ENCODE measurements at places on chromosomes 5 and 9. TPM values are rescaled to one million over a fixed set of nuclear protein-coding genes. Genes with fewer than 3 reads are reported as not detected.

OTULINL gene
- 0.40 TPM for total RNA-seq

SPATA9 gene
- total RNA-seq: not detected

TSC1 gene
- total RNA-seq: 31.6 TPM

SOX30 gene
- not detected for total RNA-seq

FYB1 gene
- not detected for total RNA-seq

TOR4A gene
- total RNA-seq: 7.0 TPM

SERINC5 gene
- total RNA-seq: 22.8 TPM

GOLM1 gene
- 0.20 TPM for total RNA-seq

RNF224 gene
- 0.10 TPM for total RNA-seq

GRCh38 chr9:129423216-129423615 is 197.7 kb downstream of the C9orf50 start:
- no peak for DNase-seq

GRCh38 chr5:171483551-171484135 is 64.2 kb downstream of the FGF18 start:
- no peak for DNase-seq

- no peak for DNase-seq
Measured at GRCh38 chr5:3913279-3913678, 317.6 kb downstream of the IRX1 start.

DNA sequence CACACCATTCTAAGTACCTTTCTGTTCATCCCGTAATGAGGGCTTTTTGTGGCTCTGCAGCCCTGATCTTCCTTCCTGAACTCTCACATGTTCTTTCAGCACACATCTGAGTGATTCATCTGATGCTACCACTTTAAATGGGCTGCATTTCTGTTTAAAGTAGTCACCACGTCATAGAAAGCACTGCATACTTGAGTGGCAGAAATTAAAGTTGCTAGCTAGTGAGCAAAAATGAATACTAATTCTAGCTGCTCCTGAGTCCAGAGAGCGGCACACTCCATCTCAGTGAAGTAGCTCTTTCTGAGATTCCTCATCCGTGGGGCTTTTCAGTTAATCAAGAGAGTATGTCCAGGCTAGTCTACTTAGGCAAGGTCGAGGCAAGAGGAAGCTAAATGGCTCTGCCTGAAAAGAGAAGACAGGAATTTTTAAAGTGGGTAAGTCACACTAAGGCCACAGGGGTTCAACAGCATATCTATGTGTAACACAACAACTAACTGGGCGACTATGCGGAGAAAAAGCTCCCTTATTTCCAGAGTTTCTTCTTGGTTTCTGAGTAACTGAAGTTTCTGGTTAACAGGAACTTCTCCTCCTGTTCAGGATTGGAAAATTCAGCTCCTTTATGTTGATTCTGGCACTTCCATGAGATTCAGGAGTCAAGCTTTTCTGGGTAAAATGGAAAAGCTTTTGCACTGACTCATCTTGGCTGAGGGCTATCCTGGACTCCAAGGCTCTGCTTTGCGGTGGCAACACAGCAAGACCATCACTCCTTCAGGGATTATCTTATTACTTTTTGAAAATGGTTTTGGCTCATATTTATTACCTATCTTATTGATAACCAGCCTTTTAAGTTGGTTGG is 109.5 kb downstream of the TAF11L14 start:
- DNase-seq: no peak

- DNase-seq: no peak
Measured at GRCh38 chr5:125607018-125607417, 816.2 kb upstream of the GRAMD2B start.

DNA sequence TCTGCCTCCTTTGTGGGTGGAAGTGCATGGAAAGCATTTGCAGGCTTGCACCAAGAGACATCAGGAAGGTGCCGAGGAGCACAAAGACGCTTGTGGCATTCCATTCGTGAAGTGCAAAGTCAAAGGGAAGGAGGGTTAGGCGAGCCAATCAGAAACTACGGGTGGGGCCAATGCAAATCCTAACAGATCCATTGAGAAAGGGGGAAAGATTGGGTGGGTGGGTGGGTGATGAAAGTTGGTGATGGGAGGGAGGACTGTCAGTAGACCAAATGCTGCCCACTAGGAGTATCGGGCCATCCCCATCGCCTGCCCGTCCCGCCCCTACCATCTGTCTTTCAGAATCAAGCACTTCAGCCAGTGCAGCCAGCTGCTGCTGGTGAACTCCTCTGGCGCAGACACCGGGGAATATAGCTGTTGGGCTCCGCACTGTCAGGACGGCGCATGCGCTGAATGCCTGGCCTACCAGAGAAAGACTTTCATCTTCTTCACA is 17.1 kb upstream of the ANXA6 start:
- no peak for DNase-seq

DNA sequence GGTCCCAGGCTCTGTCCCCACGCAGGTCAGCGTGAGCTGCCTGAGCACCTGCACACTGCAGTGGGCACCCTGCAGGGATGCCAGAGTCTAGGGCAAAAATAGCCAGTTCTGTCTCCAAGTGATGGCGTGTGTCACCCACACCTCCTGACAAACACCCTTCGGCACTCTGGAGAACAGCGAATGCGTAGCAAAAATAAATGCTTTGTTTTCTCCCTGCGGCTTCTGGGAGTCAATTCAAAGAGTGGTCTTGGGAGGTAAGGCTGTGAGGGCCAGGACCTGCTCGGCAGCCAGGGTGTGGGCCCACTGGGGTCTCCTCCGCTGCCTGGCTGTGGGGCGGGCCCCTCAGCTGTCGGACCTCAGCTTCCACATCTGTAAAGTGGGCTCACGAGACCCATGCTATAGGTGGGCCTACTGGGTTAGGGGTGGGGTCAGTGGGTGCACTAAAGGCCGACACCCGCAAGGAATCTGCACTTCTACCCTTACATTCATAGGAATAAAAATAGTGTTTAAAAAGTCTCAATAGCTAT is 37.4 kb downstream of the RASGEF1C start:
- DNase-seq: no peak

- no peak for DNase-seq
Measured at GRCh38 chr5:121029536-121030245, 565.6 kb downstream of the PRR16 start.

GRCh38 chr5:7728076-7728475 is 122.9 kb downstream of the CFAP90 start:
- DNase-seq: no peak

- DNase-seq: no peak
Measured at GRCh38 chr9:8762479-8763085, 963.0 kb upstream of the DMAC1 start.

DNA sequence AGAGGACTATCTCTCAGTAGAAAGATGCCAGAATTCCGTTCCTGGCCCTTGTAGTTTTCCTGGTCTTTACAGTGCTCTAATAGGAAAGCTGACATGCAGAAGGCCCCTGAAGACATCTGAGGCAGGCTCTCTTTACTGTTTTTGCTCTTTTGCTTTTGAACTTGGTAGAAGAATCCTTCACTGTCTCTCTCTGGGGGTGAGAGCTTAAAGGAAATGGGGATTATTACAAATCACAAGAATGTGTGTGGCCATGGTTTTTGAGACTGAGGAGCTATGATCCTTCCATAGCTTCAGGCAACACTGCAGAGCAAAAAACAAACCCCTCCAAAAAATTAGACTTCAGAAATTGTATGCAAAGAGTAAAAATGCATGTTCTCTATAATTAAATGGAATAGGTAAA is 89.2 kb downstream of the PPIC start:
- no peak for DNase-seq

GRCh38 chr5:44945743-44946142 is 137.0 kb downstream of the MRPS30 start:
- no peak for DNase-seq

- DNase-seq: no peak
Measured at GRCh38 chr5:95564450-95564849, 9.5 kb downstream of the ARSK start.

GRCh38 chr9:76516871-76517270 is 57.9 kb downstream of the GCNT1 start:
- no peak for DNase-seq

DNA sequence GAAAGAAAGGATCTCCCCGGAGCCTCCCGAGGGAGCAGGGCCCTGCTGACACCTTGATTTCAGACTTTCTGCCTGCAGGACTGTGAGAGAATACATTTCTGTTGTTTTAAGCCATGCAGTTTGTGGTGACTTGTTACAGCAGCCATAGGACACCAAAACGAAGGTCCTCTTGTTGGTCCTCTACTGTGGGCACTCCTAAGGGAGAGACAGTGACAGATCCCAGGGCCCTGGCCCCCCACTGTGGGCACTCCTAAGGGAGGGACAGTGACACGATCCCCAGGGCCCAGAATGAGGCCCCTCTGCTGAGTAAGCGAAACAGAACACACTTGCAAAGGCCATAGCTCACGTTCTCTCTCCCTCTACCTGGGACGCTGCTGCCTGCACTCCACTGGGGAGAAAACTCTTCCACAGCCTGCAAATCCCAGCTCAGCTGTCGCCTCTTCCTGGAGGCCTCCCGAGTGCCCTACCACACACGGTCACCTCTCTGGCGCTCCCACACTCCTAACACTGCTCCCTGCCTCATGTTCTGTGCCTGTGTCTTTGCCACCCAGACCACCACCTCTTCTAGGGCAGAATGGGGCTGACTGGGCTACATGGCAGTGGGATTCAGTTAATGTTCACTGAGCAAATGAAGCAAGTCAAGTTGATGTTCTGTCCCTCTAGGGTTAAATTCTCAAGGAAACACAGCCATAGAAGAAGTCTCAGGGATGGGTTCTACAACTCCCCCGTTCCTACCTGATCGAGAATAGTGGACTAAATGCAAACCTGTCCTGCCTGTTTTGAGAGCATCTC is 23.8 kb downstream of the ANKS6 start:
- DNase-seq: no peak

GRCh38 chr9:136576269-136576626 is 30.4 kb upstream of the NOTCH1 start:
- no peak for DNase-seq

GRCh38 chr9:129886226-129887174 is 51.2 kb downstream of the USP20 start:
- DNase-seq: no peak

GRCh38 chr5:141605523-141606277 is 13.1 kb downstream of the DIAPH1 start:
- DNase-seq: no peak

DNA sequence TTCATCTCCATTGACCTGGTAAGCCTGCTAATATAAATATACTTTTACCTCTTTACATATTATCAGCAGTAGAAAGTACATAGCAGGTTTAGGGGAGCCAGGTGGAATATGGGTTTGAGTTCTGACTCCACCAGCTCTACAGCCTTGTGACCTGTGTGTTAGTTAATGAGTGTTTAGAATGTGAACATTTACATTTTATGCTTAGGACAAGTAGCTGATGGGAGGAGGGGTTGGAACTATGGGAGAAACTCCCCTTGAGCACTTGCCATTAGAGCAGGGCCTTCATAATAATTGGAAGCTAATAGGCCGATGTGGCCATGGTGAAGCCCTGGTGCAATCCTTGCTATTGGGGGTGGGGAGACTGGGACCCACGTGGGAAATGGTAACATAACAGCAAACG is 148.3 kb upstream of the NTRK2 start:
- DNase-seq: no peak

- DNase-seq: no peak
Measured at GRCh38 chr5:140502834-140503233, 44.6 kb upstream of the EIF4EBP3 start.

DNA sequence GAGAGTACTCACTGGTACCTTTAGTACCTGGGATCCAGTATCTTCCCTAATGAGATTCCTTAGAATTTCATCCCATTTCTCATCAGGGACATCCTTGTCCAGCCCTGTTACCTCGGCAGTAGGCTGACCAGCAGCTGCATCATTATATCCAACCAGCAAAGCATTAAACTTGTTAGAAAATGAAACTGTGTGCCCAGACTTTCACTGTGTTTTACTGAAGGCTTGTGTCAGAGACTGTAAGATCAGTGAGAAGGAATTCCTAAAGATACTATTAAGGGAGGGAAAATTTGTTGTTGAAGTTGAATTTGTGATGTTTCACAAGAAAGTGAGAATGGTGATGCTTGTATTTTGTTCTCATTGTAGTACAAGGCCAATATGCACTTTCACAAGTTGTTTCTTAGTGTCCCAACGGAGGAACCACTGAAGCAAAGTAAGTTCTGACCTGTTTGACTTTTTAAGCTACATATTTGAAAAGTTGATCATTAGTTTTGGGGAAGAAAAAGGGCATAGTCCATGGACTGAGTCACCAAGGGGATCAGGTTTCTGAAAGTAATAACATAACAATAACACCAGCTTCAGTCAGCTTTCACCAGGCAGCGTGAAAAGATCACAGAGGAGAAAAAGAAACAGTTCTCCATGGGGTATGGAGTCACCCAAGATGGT is 48.8 kb downstream of the GRAMD2B start:
- DNase-seq: peak; percentile 78

- no peak for DNase-seq
Measured at GRCh38 chr9:127402401-127403090, 5.6 kb downstream of the SLC2A8 start.

- DNase-seq: no peak
Measured at GRCh38 chr9:19018201-19018600, 14.8 kb downstream of the SAXO1 start.

DNA sequence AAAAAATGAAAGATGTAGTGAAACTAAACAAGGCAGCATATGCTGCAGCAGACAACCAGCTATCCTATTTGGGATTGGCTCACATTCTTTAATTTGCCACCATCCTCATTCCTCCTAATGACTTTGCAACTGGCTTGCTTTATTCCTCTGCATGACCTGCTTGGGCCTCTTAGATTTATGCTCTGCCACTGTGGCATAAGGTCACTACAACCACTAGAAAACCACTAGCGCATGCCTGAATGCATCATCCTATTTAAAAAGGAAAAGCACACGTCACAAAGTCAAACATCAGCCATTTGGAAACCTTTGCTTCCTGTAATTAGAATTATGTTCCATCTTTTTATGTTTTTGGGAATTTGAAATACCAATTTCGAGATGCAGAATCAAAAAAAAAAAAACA is 40.8 kb upstream of the CCDC152 start:
- DNase-seq: no peak

GRCh38 chr5:40381676-40382363 is 297.9 kb upstream of the PTGER4 start:
- DNase-seq: no peak

DNA sequence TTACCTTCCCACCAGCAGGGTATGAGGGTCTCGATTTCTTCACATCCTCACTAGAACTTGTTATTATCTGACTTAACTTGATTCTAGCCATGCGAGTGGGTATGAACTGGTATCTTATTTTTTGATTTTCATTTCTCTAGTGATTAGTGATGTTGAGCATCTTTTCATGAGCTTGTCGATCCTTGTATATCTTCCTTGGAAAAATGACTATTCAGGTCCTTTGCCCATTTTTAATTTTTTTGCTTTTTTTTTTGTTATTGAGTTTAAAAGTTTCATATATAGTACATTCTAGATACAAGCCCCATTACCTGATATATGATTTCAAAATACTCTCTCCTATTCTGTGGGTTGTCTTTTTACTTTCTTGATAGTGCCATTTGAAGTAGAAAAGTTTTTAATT is 61.5 kb downstream of the PHF2 start:
- no peak for DNase-seq

- DNase-seq: no peak
Measured at GRCh38 chr9:97415146-97415545, 3.2 kb downstream of the TDRD7 start.

DNA sequence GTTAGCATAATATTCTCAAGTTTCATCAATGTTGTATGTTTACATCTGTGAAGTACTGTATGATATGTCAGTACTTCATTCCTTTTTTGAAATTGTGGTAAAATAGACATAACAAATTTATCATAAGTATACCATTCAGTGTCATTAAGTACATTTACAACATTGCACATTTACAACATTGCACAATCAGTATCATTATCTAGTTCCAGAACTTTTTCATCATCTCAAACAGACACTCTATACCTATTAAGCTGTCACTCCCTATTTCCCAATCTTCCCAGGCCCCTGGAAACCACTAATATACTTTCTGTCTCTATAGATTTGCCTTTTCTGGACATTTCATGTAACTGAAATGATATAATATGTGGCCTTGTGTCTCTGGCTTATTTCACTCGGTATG is 75.1 kb upstream of the ATG10 start:
- no peak for DNase-seq
